Choroid plexus epithelial cell (primary cell): ENCODE measurements at places on chromosomes 6 and 20.

DNA sequence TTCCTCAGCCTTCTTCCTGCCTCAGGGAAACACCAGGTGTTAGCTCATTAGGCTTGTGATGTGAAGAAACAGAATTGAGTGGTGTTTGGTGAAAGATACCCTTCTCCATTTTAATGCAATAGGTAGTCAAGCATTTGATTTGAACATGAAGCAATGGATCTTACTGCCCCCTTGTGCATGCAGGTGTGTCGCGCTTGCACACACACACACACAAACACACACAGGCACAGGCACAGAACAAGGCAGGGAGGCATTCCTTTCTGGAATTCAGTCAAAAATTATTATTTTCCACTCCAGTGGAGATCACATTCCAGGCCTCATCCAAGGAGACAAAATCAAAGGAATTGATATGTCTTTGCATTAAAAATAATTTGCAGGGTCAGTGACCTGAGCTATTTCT, 667.0 kb upstream of the MARCKS start:
- DNase-seq = peak; percentile 44

DNA sequence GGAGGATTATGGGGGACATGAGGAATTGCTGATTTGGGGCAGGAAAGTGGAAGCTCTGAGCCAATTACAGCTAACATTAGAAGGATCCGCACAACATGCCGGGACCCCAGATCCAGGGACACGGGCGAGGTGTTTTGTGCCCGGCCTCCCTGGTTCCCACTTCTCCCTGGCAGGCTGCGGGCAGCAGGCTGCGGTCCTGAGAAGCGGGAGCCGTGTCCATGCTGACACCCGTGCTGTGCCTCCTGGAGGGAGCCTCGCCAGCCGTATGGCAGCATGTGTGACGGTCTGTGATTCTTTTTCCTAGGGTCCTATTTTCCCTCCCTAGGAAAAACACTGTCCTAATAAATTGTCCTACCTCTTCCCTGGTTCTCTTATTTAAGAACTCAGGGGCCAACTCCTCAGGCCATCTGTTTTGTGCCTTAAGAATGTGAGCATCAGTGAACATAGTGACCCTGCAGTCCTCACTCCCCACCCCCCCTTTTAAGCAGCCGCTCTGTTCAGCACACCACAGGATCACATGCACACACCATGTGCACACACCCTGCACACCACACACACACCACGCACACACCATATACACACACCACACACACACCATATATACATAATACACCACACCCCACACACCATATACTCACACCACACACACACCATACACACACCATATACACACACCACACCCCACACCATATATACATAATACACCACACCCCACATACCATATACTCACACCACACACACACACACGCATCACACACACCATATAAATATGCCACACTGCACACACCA, 49.9 kb downstream of the DACT2 start:
- no peak for DNase-seq

GRCh38 chr6:68633972-68634725, 933 bp upstream of the ADGRB3 start:
- no peak for DNase-seq

DNA sequence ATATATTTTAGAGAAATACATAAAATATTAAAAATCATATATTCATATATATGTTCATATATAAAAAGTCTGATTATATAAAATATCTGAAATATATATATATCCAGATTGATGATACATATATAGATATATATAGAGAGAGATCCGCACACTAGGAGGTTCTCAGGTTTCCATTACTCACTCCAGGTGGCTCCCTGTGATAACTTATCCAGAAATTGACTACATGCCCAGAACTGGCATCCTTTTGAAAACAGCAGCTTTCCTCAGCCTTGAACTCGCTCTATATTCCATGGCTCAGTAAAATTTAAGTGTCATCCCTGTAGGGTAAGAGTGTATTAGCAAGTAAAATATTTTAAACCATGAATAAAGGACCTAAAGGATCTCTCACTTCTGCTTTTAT, 206.8 kb downstream of the TINAG start:
- DNase-seq = no peak

- DNase-seq = no peak
These were observed 283.7 kb upstream of the AGPAT4 start for GRCh38 chr6:161557333-161558107.

DNA sequence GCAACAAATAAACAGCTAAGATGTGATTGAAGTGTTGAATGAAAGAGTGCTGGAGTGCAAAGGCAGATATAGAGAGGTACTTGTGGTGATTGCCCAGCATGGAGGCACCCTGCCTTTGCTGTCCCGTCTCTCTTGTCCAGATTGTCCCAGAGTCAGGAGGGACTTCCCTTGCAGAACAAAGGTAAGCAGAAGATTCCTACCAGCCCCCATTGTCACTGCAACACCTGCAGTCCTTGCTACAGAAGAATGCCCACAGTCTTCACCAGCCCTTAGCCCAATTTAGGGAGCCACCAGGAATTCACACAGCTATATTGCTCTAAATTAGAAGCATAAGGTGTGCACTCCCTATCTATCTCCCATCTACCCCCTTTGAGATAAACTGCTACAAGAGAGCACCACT, 491.8 kb downstream of the KIF16B start:
- DNase-seq = no peak

- peak; percentile 95 for DNase-seq
These were observed 10.9 kb downstream of the ZNF217 start for GRCh38 chr20:53582574-53583351.

GRCh38 chr6:73586416-73586974, 65.7 kb upstream of the EEF1A1 start:
- DNase-seq = peak; percentile 65

- peak; percentile 22 for DNase-seq
These were observed 6.2 kb downstream of the CEP250 start for GRCh38 chr20:35461620-35462019.

DNA sequence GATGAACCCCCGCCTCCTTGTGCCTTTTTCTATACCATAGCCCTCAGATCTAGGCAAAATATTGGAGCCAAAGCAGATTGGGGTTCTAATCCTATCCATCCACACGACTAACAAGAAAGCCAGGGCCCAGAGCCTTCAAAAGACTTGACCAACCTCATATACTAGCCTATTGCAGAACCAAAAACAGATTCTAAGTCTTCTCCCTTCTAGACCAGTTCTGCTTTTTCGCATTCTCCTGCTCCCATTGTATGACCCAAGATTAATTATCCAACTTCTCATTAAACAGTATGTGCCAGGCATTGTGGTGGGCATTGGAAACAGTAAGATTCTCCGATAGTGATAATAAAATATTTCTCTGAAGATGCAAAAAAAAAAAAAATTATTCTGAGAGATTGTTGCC, 113.7 kb upstream of the JARID2 start:
- DNase-seq = no peak

GRCh38 chr6:23890543-23891227, 235.3 kb upstream of the NRSN1 start:
- DNase-seq = peak; percentile 70

- peak; percentile 80 for DNase-seq
These were observed at the start of gene ZNF311 for GRCh38 chr6:29005183-29005885. ZNF311 (minus strand) TSS chr6:29005315; CDS start chr6:29003954, 1,361 bp downstream.
